Amniotic epithelial cell (primary cell): ENCODE measurements at places on chromosomes 1 and 21.

DNA sequence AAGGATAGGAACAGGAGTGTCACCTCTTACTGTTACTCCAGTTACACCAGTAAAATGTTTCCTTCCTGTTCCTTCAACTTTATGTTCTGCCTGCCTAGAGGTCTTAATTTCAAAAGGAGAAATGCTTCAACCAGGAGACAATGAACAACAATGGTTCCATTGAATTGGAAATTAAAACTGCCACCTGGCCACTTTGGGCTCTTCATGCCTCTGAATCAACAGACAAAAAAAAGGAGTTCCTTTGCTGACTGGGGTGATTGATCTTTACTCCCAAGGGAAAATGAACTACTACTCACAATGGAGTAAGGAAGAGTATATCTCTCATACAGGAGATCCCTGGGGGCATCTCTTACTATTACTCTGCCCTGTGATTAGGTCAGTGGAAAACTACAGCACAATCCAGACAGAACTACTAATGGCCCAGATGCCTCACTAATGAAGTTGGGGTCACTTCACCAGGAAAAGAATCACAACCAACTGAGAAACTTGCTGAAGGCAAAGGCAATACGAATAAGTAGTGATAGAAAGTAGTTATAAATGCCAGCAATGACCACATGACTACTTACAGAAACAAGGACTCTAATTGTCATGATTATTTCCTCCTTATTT is 76.6 kb upstream of the PRDX6 start:
- DNase-seq, result no peak

DNA sequence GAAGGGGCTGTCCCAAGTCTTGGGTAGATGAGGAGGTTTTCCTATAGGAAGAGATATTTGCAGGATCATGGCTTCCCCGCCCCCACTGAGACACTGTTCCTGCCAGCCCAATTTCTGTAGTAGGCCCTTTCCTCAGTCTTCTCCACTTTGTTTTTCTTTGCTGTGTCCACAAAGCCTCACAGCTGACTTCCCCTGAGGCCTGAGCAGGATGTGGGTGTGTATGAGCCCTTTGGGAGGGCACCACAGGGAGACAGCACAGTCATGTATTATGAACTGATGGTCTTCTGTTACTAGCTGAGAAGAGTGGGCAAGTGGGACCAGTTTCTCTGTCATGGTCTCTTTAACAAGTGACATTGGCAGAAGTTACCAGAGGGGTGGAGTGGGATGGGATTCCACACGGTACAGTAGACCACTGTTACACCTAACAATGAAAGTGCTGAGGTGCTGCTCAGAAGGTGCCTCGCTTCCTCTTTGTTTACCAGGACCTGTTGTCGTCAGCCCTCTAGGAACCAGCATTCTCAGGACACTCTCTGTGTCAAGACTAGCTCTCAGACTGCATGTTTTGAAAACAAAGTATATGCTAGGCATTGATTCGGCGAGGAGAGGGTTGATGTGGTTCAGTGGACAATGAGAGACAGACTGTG is 253.8 kb upstream of the HOOK1 start:
- DNase-seq, result no peak

DNA sequence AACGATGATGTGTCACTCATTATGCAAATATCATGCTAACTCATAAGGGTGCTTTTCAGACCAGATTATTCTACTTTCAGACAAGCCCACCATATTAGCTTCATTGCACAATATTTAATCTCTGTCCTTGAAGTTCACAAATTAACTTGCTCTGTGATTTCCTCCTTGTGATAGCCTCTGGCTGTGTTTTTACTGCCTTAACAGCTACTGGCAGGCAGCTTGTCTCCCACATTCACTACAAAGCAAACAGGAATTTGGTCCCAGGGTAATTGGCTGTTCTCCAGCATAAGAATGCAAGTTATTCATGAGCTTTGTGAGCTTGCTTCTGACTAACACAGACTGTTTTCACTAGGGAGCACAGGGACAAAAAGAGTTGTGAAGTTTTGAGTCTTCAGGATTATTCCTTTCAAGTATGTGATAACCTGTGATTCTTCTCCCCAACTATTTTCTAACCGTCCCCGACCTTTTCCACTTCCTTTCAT is 87.9 kb upstream of the HMCN1 start:
- DNase-seq, result peak; percentile 99

GRCh38 chr1:158126425-158126824 is 54.3 kb upstream of the CD1D start:
- no peak for DNase-seq

GRCh38 chr1:65490231-65491009 is 70.0 kb downstream of the LEPR start:
- no peak for DNase-seq

DNA sequence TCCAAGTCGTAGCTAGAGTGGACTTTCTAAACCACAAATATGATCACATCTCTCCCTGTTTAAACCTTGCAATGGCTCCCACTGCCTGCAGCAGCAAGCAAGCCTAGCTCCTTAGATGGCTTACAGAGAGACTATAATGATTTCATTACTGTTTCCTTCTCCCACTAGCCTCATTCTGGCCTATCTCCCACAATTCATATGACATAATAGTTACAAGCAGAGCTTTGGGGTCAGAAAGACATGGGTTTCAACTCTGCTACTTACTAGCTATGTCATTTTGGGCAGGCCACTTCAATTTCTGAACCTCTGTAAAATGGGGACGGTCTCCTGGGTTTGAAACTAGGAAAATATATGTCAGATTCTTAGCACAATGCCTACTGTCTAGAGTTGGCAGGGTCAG is 143.3 kb downstream of the TRABD2B start:
- DNase-seq, result no peak

DNA sequence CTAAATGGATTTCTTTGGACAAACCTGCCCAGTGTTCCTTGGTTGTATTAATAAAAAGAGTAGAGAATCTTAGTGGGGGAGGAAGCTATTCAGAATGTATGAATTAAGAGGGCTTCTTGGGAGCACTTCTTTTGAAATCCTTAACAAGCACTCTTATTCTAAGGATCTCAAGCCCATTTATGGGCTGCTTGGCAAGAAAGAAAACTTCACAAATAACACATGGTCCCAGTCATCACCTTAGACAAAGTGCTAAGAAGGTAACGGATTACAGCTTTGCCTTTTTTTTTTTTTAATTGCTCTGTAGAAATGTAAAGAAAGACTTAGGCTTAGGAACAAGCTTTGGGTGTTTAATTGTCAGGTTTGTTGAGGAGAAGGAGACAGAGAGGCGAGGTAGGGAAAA is 76.6 kb upstream of the IPO9 start:
- DNase-seq, result no peak

- no peak for DNase-seq
Measured at GRCh38 chr1:33712186-33712585, 151.7 kb upstream of the HMGB4 start.

GRCh38 chr1:24424207-24424606 is 8.6 kb downstream of the NIPAL3 start:
- no peak for DNase-seq

- peak; percentile 87 for DNase-seq
Measured at GRCh38 chr1:59502009-59502691, 205.3 kb downstream of the FGGY start.

DNA sequence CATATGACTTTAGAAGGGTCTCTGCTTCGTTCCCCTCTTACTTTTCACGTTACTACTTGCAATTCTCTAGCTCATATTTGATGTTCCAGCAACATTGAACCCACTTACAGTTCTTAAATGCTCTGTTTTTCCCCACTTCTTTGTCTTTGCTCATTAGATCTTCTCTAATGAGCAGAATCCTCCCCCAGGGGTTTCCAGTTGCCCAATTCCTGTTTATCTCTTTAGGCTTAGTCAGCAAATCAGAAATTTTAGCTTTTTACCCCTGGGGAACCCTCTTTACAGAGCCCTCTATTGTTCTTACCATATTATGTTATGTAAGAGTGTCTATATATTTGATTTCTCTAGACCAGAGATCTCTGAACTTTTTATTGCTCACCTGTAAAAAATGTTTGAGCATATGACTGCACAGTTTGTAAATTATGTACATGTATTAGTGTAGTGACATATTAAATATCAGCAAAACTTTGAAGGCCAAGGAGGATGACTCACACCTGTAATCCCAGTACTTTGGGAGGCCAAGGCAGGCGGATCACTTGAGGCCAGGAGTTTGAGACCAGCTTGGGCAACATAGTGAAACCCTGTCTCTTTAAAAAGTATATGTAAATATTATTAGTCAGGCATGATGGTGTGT is 71.4 kb downstream of the FNBP1L start:
- DNase-seq, result peak; percentile 81

DNA sequence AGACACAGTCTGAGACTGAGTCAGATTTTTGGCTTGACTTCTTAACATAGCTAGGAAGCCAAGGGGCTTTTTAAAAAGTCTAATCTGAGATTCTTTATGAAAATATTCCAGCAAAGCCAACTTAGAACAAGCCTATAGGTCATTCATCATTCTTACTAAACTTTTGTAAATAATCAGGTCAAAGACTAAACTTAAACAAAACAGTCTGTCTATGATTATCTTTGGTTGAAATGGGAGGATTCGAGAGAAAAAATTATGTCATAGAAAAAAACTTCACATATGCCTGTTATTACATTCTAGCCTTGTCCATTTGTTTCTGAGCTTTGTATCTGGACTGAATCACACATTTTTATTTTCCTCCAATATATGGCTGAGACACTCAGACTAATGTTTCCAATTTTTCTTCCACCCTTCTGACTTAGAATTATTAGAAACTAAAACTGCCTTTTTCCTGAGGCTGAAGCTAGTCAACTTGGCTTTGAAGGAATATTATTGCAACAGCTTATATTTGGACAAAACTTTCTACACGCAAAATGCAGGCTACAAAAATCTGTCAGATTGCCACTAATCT is 83.3 kb downstream of the ETS2 start:
- no peak for DNase-seq

DNA sequence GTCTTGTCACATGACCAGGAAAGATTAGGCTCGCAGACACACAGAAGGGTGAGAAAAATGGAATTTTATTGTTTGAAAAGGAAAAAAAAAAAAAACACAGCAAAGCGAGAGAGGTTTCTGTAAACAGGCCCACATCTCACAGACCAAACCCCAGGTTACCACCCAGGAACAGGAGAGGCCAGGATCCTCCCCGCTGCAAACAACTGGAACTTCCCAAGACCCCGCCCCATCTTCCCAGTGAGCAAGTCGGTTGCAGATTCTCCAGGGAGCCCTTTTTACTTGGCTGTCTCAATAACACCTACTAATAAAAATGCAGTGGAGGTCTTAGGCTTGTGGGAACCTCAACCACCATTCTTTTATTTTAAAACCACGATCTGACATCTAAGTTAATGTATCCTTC is 84.7 kb upstream of the ETS2 start:
- DNase-seq, result no peak

DNA sequence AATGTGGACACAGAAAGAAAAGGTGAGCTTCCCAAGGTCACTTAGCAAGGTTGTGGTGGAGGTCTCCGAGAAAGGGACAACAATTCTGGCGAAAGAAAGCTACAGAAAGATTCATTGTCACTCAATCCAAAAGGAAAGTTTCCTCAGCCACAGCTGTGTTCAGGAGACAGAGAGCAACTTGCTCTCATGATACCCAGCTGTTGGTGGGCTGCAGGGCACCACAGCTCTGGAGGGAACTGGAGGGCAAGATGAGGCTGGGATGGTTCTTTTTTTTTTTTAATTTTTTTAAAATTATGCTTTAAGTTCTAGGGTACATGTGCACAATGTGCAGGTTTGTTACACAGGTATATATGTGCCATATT is 50.7 kb upstream of the VTCN1 start:
- DNase-seq, result no peak

DNA sequence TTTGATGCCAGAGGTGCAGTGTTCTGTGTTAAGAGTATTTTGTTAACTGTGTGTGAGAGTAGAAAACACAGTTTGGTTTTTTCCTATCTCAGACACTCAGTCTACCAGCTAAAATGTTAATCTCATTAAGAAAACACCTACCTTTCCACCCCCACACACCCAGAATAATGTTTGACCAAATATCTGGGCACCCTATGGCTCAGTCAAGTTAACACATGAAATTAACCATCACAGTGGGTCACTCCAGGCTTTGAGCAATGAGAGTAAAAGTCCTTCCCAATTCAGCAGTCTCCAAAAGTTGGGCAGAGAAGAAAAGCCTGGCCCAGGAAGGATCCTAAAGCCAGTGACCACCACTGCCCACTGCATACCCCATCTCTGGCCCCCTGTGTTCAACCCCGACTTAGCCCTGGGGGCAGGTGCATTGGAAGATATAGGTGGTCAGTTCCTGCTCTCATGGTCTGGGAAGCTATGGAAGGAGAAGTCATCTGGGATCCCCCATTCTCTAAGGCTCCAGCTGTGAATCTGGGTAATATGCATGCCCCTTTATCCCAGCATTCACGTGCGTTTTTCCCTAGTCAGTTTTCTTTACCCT is 50.2 kb upstream of the CSF3R start:
- DNase-seq, result no peak

GRCh38 chr1:193799948-193800690 is 613.7 kb upstream of the B3GALT2 start:
- peak; percentile 56 for DNase-seq

GRCh38 chr1:219405531-219406331 is 207.2 kb downstream of the ZC3H11B start:
- no peak for DNase-seq

DNA sequence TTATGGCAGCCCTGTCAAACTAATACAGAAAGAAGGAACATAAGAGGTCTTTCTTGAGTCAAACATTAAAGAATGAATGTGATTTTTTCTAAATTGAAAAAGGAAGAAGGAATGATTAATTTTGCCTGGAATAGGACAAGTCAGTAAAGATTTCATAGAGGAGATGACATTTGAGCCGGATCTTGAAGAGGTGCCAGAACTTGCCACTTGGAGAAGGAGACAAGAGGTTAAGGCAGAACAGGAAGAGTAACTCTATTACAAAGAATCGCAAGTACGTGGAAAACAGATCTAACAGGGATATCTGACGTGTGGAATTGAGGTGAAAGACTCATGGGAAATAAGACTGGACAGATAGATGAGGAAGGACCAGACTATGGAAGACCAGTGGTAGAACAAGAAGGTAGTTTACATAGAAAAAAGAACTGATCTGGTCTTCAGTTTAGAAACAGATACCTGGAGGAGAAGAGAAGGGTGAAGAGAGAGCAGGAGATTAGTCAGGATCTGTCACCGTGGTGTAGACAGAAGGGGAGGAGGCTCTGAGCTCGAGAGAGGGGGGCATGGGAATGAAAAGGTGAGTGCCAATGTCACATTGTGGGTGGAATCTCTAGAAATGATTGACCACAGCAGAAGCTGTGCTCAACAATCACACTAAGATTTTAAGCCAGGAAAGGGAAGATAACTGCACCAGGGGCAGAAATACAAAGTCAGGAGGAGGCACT is 32.5 kb downstream of the RHOU start:
- DNase-seq, result no peak

- DNase-seq, result no peak
Measured at GRCh38 chr1:24157918-24158481, 15.1 kb upstream of the IL22RA1 start.
